Stimulated activated naive CD8-positive, alpha-beta T cell treated with anti-CD3 and anti-CD28 coated beads, Interleukin-15, amount 100 ng/mL, for 72 hours (primary cell): ENCODE measurements at places on chromosomes 5 and 9.

- DNase-seq: no peak
Measured at GRCh38 chr5:159038907-159039306, 60.8 kb downstream of the EBF1 start.

DNA sequence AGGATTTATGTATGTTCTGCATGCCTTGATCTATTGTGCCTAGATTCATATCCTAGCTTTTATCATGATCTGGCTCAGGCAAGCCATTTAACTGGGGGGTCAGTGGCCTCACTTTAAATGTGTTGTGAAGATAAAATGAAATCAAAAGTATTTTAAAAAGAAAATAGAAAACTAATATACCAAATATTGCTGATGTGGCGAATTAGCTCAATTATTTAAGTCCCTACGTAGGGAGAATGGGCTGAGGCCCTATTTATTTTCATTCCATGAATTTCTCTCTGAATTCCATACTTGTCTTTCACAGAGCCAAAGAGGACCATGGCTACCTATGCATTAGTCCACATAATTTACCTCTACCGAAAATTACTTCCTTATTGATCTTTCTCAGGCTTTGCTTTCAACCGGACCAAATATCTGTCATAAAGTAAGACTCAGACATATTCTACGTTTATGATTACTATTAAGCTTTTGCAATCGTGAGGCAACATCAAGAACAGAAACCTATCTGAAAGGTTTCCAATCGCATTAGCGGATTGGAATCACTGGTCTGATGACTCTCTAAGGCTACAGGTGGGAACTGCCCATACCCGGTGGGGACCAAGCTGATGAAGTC, 1.7 kb downstream of the MBLAC2 start:
- DNase-seq: no peak

DNA sequence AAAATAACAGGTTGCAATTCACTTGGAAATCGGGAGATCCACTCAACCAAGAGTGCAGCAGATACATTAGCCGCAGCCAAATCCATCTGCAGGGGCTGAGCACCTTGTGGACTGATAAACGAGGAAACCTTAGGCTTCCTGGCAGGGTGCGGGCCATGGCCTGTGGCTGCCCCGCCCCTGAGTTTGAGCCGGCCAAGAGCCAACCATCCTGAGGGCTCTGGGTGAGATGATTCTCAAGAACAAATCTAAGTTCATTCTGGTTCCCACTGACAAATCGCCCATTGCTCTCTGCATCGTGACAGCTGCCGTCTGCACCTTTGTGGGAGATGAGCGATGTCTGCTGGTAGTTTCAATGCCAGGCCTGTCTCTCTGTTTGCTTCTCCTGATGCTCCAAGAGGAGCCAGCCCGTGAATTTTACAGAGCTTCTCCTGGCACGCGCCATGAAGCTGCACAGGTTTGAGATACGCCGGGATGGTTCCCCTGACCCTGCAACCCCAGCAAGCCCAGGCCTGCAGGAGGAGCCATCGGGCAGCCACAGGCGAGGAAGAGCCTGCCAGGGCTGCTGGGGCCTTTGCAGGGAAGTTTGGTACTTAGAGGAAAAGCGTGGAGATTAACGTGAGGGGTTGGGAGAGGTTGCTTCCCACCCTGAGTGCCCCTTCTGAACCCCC, 154.0 kb downstream of the OLFM1 start:
- DNase-seq: no peak

- no peak for DNase-seq
Measured at GRCh38 chr5:127766676-127767335, 63.6 kb downstream of the CCDC192 start.

- DNase-seq: no peak
Measured at GRCh38 chr5:1172007-1172581, 29.3 kb upstream of the SLC6A19 start.

GRCh38 chr5:148978370-148979082, 84.3 kb downstream of the SH3TC2 start:
- no peak for DNase-seq

- DNase-seq: no peak
Measured at GRCh38 chr5:30453168-30453567, 740.3 kb upstream of the CDH6 start.

DNA sequence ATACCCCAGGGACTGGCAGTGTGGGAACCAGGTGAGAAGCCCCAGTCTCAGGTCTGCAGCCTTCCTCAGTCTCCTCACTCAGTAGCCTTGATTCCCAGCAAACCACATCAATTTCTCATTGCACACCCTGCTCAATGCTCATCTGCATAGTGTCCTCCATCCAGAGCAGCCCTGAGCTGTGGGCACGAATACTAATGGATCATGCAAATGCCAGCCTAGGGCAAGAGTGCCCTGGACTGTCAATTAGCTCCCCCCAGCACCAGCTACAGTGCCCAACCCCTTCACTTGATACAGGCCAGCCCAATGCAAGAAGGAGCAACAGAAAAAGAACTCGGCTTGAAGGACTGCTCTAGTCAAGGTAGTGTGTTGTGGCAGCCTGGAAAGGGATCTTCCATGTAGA, 9.8 kb upstream of the KCNIP1 start:
- no peak for DNase-seq

- DNase-seq: peak; percentile 67
Measured at GRCh38 chr5:79133657-79134451, 22.2 kb downstream of the BHMT start.

- DNase-seq: no peak
Measured at GRCh38 chr9:33795281-33795680, at the start of gene PRSS3. TSS of gene PRSS3 (plus strand) at chr9:33795561. CDS start at chr9:33795574, 13 bp downstream.

GRCh38 chr5:127549551-127549950, 32.1 kb downstream of the PRRC1 start:
- no peak for DNase-seq

- DNase-seq: no peak
Measured at GRCh38 chr5:64229163-64229774, 63.6 kb downstream of the RNF180 start.

DNA sequence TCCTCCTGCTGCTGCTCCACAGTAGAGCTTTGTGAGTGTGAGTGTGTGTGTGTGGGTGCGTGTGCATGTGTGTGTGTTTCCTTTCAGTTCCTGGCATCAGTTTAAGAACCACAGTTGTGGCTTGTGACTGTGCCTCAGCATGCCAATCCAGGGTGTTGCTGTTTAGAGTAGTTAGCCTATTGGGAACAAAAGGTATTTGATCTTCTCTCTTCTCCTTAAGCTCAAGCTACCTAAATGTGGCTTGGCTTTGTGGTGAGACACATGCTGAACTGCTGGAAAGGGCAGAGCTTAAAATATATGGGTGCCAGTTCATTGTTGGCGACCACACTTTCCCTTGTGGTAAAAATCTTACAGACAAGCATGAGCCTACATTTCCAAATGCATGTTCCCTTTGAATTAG, 116.6 kb upstream of the BNC2 start:
- no peak for DNase-seq

DNA sequence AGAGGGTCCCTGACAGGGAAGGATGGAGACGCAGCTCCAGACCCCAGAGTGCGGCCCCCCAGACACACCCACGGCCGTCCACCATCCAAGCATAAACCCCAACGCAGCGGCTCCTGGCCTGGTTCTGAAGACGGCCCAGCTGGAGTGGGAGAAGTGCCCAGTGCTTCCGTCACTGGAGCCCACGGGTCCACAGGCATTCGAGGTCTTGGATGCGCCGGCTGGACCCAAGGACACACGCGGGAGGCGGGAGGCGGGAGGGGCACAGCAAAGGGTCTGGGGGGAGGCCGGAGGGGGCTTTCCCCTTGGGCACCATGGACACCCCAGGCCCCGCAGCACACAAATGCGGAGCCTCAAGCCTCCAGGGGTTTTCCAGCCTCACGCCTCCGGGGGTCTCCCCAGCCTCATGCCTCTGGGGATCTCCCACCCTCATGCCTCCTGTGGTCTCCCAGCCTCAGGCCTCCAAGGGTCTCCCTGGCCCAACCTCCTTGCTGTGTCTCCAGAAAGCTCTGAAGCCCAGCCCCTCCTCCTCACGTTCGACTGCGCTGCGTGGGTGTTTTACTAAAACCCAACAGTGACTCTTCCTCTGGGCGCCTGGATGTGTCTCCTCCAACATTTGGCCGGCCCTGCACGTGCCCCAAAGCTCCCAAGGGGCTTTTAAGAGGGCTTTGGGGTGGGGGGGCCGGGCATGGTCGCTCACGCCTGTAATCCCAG, 15.2 kb downstream of the EXD3 start:
- DNase-seq: no peak

DNA sequence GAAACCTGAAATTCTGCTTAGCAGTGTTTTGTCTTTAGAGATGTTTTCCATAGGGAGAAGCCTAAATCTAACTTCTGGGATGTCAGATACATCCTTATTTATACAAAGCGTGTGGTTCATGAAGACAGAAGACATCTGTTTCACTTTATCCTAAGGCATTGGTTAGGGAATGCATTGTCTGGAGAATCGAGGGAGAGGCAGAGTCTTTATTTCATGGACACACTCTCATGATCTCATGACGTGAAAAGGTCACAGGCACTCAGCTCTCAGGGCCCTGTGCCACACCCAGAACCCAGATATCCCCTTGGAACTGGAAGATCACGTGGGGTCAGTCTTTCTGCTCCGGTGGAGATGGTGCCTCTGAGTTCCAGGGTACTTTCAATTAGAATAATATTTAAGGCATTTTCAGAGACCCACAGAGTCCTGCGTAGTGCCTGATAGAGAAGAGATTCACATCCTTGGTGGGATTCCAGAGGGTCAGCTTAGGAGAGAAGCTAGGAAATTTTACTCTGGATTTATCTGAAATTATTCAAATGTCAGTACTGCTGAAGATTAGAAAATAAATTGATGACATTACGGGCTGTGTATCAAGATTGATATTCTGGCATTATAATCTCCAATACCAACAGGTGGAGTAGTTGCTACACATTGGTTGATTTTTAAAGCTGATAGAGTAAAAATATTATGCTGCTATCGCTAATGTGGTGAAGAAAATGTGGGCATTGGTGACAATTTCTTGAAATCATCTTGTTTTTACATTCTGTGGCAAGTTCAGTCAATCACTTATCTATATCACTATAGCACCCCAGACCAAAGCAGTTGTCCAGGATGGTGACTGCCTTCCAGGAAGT, 378.3 kb downstream of the MTRR start:
- DNase-seq: no peak

DNA sequence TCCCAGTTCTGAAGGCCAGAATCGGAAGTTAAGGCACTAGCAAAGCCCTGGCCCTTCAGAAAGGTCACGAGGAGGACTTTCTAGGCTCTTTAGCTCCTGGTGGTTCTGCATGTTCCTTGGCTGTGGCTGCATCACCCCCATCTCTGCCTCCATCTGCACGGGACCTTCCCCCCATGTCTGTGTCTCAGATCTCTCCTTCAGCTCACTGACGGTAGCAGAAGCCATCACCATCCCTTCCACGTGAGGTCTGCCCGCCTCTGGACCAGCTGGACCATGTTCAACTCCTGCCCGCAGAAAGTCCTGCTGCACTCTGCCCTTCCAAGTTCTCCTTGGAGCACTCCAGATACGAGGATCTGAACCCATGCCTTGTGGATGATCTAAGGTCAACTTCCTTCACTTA, 242.9 kb upstream of the IRX1 start:
- DNase-seq: no peak

- DNase-seq: no peak
Measured at GRCh38 chr5:54986269-54986654, 869 bp upstream of the ESM1 start.

GRCh38 chr9:106020186-106020585, 325.8 kb downstream of the TMEM38B start:
- DNase-seq: no peak

DNA sequence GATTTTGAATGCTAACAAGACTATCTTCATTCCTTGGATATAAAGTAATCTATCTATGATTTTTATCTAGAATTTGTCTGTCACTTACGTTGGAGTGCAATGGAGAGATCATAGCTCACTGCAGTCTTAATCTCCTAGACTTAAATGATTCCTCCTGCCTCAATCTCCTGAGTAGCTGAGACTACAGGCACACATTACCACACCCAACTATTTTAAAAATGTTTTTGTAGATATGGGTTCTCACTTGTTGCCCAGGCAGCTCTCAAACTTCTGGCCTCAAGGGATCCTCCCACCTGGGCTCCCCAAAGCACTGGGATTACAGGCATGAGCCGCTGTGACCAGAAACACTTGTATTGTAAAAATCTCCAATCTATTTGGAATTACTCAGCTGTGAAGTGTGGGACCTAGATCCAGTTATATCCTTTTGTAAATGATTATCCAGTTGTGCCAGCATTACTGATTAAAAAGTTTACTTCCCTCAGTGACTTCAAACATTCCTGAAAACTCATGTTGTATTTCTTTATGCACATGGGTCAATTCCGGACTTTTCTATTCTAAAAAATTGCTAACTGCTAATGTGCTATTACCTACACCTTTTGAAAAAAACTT, 1793.8 kb upstream of the WWC1 start:
- DNase-seq: no peak

- no peak for DNase-seq
Measured at GRCh38 chr5:83608122-83608521, 112.5 kb downstream of the HAPLN1 start.

DNA sequence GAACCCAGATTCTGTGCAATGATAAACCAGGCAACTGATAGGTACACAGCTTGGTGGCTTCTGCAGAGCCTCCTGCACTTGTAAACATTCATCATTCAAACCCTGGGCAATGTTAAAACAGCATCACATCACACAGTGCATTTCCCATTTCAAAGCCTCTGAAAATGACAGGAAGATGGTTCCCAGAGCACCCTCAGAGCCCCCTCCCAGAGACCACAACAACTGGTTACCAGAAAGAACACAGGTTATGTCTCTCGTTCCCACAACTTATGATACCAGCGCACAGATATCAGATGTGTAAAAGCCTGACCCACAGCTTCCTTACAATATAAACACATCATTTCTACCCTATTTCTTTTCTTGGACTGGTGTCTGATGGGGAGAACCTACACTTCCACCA, 248.7 kb downstream of the AUH start:
- no peak for DNase-seq

DNA sequence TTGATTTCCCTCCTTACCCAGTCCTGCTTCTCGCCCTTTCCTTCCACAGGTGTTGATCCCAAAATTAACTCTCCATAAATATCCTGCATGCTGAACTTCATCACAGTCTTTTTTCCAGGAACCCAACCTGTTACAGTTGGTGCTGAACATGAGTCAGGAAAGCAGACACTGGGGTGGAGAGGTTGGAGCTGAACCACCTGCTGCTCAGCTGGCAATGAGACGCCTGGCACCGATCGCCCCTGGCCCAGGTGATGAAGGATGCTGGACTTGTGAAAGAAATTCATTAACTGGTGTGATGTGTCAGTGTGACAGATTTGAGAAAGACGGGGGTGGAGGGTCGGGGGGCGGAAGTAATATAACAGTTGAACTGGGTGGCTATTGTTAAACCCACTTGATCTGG, 30.6 kb downstream of the CPLX2 start:
- no peak for DNase-seq

DNA sequence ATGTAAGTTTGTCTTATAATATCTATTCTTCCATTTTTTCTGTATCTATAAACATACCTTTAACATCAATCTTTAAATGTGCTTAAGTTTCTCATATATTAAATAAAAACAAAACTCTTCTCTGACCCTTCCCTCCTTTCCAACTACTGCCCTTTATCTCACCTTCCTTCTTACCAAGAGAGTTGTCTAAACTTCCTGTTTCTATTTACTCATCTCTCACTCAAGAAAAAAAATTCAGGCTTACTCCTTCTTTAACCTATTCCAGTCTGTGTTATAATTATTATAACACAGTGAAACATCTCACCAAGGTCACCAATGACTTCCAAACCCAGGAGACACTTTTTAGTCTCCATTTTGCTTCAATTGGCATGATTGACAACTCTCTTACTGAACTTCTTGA, 140.9 kb downstream of the CCDC171 start:
- DNase-seq: no peak

GRCh38 chr5:132505641-132506040, 15.1 kb upstream of the IRF1 start:
- no peak for DNase-seq
